ENCODE measurements at places on chromosomes 1 and 21.

GRCh38 chr1:11533790-11534787 is 55.1 kb downstream of the DISP3 start:
- DNase-seq: no peak

DNA sequence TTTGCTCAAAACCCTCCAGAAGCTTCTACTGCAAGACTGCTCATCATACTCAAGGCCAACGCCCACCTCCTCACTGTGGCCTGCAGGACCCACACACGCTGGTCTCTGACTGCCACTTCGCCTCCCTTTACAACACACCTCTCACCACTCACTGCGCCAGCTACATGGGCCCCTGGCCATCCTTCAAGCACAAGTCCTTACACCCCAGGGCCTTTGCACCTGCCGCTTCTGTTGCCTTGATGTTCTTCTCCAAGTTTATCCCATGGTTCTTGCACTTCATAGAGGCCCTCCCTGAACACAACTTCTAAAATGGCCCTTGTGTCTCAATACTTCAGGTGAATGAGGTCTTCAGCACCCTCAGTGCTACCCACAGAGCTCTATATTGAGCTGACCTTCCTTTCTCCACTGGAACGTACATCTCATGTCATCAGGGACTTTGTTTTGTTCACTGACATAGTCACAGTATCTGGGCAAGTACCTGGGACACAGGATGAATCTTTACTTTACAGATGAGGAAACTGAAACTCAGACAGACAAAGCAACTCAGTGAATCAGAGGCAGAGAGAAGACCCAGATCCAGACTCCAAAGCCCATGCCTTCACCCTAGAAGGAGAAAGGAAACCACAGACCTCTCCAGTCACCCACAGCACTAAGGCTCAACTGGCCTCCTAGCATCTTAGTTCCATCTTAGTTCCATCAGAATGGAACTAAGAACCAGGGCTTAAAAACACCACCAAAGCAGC is 34.7 kb upstream of the CLSTN1 start:
- DNase-seq: no peak

DNA sequence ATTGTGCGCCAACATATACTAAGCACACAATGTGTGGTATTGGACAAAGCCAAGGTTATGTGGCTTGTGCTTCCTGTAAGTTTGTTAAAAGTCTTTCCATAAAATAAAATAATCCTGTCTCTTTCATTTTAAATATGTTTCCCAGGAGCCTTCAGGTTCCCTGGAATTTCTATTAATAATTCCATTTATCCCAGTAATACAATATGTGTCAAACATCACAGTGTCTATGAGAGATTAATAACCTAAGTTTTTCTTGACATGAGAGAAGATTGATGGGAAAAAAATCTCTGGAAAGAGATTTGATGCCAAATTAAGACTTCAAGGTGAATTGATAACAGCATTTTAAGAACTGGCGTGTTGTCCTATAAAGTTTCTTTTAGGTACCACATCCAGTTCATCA is 507.0 kb downstream of the TTLL7 start:
- DNase-seq: no peak

DNA sequence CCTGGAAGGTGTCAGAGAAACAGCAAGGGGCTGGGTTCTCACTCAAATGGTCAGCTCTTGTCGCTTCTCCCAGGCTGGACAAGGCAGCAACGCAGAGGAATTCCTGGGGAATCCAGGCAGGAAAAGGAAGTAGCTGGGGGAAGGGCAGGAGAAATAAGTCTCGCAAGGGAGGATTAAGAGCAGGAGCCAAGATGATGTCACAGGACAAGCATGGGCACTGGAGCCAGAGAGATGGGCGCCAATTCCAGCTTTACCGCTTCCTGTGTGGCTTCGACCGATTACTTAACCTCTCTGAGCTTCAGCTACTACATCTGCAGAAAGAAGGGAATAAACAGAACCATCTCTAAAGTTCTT is 70.5 kb downstream of the SSBP3 start:
- no peak for DNase-seq

DNA sequence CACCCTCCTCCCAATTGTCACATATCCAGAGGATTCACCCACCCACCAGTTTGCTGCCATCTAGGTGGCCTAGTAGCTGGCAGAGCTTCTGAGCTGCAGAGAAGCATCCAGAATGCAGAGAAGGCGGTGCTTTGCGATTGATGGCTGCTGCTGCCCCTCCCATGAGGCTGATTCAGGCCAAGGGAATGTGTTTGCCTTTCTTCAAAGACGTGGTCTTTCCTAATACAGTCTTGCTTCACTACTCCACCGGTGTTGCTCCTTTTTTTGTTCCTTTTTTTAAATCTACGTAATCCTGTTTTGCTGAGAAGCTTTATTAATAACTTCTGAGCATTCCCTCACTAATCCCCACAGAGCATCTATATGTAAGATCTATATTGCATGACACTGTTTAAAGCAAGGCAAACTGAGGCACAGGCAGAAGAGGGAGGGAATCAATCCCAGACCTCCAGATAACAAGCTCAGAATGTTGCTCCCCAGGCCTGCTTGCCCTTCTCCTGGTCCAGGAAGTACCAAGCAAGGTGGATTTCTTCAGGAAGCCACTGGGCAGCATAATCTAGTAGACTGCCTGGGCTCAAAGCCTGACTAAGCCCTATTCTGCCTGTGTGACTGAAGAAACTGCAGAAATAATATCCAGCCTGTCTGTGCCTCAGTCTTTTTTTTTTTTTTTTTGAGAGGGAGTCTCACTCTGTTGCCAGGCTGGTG is 275.5 kb upstream of the FMN2 start:
- no peak for DNase-seq

DNA sequence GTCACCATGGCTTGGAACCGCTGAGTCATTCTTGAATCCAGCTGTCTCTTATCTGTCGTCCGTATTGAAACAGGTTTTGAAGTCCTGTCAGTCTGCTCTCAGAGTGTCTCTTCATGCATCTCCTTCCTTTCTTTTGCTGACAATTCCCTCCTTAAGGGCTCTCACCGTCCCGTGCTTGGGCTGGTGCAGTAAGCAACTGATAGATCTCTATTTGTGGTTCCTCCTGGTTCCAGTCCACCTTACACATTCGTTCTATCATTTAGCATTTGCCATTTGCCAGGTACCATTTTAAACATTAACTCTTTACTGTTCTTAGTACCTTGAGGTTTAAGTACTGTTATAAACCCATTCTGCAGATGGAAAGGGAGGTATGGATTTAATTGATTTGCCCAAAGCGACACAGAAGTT is 88.9 kb downstream of the DYRK1A start:
- DNase-seq: no peak

DNA sequence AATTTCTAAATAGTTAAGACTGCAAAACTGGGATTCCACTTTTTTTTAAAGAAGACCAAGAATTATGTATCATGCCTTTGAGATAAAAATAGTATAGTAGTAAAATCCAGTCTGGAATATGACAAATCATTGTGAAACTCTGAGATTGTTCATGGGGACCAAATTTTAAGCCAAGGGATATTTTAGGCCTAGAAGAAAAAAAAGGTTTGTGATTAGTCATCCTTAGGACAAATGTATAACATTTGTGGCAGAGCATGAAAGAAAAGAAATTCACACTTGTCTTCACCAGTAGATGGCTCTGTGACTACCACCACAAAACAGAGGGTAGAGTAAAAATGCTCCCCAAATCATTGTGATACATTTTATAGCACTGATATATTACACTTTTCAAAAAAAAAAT is 226.1 kb downstream of the KCTD3 start:
- no peak for DNase-seq

- no peak for DNase-seq
Measured at GRCh38 chr1:65083263-65083896, 64.6 kb upstream of the AK4 start.

Data from NCI-H146 (cell line).